Upper lobe of right lung (tissue), 1 donor: ENCODE measurements at places on chromosomes 16 and 17.

DNA sequence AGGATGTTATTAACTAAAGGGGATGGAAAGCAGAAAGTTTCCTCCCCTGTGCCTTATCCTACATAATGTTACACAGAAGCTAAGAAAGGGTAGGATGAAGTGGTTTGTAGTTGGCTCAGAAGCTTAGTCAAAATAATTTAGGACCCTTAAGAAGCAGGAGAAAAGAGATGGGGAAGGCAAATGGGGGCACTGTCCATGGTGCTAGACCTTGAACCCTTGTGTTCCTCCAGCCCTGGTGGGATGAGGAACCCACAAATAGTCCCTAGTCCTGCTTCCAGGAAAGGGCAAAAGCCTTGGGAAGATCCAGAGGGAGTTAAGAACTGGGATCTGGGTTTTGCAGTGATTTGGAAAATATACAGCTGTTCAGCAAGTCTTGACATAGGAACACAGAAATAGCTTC is 54.5 kb downstream of the SLC5A11 start:
- DNase-seq, result no peak

DNA sequence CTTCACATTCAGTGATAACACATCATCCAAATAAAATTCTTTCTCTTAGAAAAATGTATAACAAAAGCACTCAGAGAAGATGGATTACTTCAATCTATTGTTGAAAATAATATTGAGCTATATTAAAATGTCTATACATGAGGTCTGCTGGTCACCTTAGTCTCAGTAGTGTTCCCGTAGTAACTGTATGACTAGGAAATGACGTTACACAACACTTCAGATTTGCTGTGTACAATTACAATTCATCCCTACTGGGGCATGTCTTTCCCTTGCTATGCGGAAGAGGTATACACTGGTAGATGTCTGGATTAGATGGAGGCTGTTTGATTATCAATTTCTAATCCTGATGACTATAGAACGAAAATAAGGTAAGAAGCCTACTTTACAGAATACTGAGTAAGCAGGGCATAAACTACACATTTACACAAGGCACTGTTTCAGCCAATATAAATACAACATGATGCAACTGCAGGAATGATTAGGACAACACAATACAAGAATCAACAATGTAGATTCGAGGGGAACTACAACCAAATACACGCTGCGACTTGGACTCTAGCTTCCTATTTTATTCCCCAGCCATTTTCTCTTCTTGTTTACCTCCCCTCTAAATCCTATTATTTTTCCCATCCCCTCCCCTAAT is 982.5 kb upstream of the CDH8 start:
- DNase-seq, result no peak

GRCh38 chr17:63963123-63963522 is 9.6 kb downstream of the SCN4A start:
- no peak for DNase-seq

GRCh38 chr17:49851387-49852291 is 3.8 kb upstream of the TAC4 start:
- DNase-seq, result peak; percentile 90

DNA sequence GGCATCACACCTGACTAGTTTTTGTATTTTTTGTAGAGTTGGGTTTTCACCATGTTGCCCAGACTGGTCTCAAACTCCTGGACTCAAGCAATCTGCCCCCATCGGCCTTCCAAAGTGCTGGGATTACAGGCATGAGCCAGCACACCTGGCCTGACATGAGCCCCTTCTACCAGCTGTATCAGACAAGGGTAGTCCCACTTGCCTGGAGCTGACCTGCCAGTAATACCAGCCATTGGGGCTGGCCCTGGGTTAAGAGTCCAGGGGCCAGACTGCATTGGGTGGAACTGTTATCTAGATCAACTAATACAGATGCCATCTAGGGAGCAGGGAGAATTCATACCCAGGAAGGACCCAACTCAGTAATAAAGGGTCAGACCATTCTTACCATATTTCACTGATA is 28.1 kb downstream of the WSB1 start:
- no peak for DNase-seq

GRCh38 chr17:30824356-30825145 is at the start of gene CRLF3:
Gene CRLF3 (minus strand): TSS chr17:30824692. CDS start chr17:30824651, 41 bp downstream.
- DNase-seq, result peak; percentile 96

DNA sequence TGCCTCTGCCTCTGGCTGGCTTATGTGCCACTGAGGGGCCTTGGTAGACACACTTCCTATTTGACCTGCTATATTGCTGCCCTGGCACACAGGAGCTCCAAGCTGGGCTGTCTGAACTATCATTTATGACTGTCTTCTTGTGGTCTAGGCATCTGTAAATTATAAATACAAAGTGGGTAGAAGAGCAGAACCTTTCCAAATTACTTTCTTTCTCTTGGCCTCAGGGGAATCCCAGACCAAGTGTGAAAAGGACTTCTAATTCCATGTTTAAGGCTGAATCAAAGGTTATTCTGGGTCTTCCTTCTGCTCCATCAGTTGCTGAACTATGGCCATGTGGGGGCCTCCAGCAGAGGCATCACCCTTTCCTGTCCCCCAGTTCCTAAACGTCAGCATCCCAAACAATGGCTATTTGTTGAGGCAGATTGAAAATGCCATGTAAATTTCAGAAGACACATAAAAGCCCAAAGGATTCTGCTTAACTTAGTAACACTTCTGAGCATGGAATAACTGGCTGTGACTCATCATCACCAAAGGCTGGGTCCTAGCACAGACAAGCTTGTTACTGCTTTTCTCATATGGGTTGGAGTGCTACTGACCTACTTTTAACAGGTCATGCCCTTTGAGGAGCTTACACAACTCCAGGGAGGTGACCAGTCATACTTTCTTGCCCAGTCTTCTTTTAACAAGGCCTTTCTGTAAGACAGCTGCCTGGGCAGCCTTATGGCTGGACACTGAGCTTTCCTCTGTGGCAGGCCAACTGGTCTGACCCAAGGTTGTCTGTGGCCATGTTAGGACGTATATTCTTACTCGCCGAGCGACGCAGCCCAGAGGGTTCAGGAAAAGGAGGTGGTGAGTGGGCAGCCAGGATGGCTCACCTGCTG is 154.8 kb downstream of the VPS53 start:
- DNase-seq, result no peak

DNA sequence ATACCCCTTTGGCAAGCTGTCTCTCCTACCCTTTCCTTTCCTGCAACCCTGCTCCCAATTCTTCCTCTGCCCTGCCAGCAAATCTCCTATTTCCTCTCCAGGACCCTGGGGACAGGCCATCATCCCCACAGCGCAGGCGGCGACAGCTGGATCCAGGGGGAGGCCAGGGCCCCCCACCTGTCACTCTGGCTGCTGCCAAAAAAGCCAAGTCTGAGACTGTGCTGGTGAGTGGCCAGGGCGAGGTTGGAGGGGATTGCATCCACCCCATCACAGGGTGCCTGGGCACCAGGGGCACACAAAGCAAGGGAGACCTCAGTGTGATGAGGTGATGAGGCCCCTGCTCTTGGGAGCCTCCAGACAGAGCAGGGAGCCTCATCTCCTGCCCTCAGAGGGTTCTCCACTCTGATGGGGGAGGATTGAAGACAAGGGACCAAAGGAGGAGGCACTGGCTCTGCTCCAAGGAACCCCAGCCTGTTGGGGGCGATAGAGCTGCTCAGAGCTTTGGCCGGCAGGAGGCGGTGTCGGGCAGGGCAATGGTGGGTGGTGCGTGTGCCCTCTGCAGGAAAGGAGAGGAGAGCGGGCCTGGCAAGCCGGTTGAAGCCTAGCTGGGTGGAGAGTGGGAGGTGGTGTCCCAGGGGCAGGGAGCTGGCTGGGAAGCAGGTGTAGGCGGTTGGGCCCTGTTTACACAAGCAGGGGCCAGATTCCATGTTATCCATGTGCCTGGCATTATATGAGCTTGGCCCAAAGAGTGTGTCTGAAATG is 15.6 kb upstream of the PDK2 start:
- no peak for DNase-seq

DNA sequence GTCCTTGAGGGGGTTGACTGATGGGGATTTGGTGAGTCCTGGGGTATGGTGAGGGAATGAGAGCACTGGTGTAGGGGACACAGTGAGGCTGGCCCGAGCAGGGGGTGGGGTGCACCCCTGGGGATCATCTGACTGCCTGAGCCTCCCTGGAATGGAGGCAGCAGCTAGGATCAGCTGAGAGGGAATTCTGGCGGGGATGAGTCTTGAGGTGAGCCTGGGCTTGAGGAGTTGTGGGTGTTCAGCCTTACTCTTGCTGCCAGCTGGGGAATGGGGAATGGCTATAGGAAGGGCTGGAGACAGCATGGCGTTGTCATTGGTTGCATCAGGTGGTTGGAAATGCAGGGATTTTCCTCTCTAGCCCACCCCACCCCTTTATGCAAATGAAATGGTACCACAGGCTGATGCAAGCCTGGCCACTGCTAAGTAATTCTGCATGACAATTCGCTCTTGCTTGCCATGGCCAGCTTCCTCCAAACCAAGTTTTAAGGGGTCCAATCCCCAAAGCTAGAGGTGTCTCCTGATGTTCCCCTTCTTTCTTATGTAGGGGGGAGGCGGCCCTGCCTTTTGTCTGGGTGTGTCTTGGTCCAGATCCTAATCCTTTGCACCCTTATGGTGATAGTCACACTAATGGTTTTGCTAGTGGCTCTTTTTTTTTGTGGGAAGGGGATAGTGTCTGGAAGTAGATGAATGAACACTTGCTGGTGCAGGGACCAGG is 7.5 kb downstream of the NFE2L1 start:
- no peak for DNase-seq

DNA sequence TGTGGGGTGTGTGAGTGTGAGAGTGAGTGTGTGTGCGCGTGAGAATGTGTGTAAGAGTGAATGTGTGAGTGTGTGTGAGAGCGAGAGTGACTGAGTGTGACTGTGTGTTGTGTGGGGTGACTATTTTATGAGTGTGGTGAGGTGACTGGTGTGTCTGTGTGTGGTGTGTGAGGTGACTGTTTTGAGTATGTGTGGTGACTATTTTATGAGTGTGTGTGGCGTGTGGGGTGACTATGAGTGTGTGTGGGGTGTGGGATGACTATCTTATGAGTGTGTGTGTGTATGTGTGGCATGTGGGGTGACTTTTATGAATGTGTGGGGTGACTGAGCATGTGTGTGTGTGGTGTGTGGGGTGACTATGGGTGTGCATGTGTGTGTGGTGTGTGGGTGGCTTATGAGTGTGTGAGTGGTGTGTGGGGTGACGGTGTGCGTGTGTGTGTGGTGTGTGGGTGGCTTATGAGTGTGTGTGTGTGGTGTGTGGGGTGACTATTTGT is 152.9 kb upstream of the PLCG2 start:
- no peak for DNase-seq

- DNase-seq, result no peak
These were observed 18.1 kb downstream of the ITPRIPL2 start for GRCh38 chr16:19131825-19132218.

DNA sequence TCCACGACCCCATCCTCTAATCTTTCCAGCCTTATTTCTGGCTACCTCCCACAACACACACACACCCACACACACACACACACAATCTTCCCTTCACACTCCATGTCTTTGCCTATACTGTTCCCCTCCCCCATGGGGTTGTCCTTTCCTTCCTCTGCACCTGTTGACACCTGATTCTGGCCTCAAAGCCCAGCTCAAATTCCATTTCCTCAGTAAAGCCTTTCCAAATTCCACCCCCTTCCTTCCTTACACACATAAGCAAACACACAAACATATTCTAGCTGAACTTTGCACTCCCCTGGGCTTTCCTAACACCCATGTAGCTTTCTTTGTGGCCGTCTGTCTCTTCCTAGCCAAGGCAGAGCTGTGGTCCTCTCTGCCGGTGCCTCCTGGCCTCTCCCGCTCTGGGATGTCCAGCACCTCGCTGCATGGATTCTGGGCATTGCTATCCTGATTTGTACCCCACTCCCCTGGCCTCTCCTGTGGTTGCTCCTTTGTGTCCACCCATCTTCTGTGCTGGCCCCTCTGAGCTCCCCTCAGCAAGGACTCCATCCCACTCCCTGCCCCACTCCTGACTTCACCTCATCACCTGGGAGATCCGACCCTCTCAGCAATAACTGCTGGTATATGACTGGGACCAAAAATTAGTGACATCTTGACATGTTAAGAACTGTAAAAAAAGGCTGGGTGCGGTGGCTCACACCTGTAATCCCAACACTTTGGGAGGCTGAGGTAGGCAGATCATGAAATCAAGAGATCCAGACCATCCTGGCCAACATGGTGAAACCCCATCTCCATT is 8.4 kb upstream of the SRCIN1 start:
- DNase-seq, result no peak

- DNase-seq, result no peak
These were observed 1.6 kb upstream of the CDH5 start for GRCh38 chr16:66364959-66365306.
